Ovary (tissue), 10 donors: ENCODE measurements at places on chromosomes 5 and 9.
A peak's percentile ranks its signal among the peaks of the same experiment; 100 is the strongest.

GRCh38 chr9:35771943-35772342 lies 17.9 kb upstream of the MSMP start:
- no peak for DNase-seq
- no peaks in the 10 kb centered on the region for H3K36me3 ChIP-seq
- H3K4me1 ChIP-seq, result peaks cover 1% of the 10 kb centered on the region
- no peaks in the 10 kb centered on the region for H3K27me3 ChIP-seq

DNA sequence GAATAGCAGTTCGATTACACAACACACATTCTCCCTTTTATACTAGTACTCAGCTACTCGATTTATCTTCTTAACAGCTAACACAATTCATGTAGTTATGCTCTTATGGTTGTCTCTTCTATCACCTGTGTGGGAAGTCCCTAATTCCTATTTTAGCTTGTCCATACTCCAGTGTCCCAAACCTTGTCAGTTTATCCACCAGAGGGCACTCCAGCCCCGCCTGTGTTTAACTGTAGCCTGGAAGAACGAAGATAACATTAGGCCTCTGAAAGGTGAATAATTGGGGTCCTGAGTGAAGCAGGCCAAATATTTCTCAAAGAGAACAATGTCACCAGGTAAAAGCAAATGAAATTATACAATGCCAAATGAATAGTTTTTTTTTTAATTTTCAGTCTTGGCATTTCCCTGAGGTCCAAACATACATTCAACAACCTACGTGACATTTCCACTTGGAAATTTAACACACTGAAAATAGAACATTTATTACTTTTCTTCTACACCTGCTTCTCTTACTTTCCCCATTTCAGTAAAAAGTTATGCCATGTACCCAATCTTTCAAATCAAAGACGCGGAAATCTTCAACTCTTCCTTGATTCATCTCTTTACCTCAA lies 560.7 kb downstream of the HTR1A start:
- peak; percentile 63 for DNase-seq
- no peaks in the 10 kb centered on the region for H3K4me1 ChIP-seq
- H3K36me3 ChIP-seq, result no peaks in the 10 kb centered on the region
- no peak overlapping the region for H3K4me3 ChIP-seq
- no peaks in the 10 kb centered on the region for H3K27me3 ChIP-seq
- no peak overlapping the region for H3K27ac ChIP-seq

DNA sequence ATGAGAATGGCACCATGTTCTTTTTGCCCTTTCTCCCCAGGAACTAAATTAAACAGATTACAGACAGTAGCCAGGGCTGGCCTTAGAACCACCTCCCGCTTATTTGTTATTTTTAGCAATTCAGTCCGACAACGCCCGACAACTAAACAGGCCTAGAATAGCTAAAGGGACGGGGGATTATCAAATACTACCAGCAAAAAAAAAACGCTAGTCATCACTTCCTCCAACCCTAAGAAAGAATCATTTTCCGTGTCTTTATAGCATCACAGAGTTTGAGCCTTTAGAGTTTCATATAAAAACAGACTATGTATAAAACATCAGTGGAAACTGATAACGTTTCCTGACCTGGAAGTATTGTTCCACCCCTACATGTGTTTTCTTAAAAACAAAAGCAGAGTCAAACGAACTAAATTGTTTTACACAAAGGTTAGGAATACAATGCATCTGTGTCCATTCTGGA lies 35.3 kb downstream of the PFDN1 start:
- no peaks in the 10 kb centered on the region for H3K4me1 ChIP-seq
- H3K36me3 ChIP-seq, result no peaks in the 10 kb centered on the region
- H3K27me3 ChIP-seq, result no peaks in the 10 kb centered on the region
- H3K27ac ChIP-seq, result no peak overlapping the region

DNA sequence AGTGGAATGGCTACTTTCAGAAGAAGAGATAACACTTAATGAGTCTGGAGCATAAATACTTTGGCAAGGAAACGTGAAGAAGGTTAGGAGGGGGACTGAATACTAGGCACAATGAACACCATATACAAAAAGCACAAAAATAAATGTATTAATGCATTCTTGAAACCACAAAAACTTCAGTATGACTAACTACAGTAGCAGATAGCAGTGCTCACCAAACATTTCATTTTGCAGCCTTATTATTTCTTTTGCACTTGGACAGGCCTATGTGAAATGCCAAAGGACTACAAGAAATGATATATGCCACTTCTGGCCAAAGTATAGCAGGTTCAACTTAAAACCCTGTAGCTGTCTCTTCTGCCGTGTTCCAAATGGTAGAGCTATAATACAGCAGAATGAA lies 26.3 kb downstream of the UBQLN1 start:
- H3K36me3 ChIP-seq, result no peaks in the 10 kb centered on the region
- H3K4me1 ChIP-seq, result no peaks in the 10 kb centered on the region
- DNase-seq, result no peak
- H3K4me3 ChIP-seq, result no peak overlapping the region
- H3K27ac ChIP-seq, result no peak overlapping the region
- H3K27me3 ChIP-seq, result no peaks in the 10 kb centered on the region
